ENCODE measurements at places on chromosomes 1 and 21.

GRCh38 chr21:16330908-16331268, 601.1 kb downstream of the USP25 start:
- no peak for DNase-seq

- DNase-seq, result no peak
Measured at GRCh38 chr1:228935198-228935663, 200.0 kb downstream of the RHOU start.

GRCh38 chr1:242139986-242140385, 141.1 kb upstream of the MAP1LC3C start:
- no peak for DNase-seq

- DNase-seq, result no peak
Measured at GRCh38 chr1:17460219-17460618, 20.7 kb upstream of the RCC2 start.

GRCh38 chr21:41931041-41931451, 22.8 kb downstream of the C2CD2 start:
- DNase-seq, result no peak

DNA sequence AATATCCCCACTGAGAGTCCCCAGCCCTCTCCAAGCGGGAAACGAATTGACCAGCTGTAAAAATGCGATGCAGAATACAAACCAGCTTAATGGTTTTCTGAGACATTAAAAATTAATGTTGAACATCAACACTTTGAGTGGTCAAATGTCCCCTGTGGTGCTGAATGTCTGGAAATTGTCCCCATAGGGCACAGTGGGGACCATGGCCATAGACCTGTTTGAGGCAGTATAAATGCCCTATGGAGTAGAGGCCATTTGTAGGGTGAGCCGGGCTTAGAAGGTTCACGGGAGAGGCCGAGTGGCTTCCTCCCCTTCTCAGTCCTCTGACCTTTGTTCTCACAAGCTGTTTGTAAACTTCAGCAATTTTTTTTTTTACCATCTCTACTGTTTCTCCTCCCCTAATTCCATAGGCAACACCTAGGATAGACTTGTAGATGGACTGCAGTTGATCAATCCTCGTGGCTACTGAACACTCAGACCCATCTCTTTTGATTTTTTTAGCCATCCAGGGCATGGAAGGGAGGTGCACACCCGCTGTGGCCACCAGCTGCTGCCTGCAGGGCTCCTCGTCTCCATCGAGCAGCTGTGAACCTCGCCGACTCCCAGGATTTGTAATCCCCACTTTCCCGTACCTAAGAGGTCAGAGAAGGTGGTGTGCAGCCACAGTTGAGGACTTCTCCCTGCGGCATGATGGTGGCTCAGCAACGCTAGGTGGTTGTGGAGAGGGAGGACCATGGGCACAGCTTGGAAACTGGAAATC, 41.0 kb downstream of the KAZN start:
- peak; percentile 66 for DNase-seq

GRCh38 chr1:48039088-48040054, 42.2 kb upstream of the TRABD2B start:
- DNase-seq, result no peak

DNA sequence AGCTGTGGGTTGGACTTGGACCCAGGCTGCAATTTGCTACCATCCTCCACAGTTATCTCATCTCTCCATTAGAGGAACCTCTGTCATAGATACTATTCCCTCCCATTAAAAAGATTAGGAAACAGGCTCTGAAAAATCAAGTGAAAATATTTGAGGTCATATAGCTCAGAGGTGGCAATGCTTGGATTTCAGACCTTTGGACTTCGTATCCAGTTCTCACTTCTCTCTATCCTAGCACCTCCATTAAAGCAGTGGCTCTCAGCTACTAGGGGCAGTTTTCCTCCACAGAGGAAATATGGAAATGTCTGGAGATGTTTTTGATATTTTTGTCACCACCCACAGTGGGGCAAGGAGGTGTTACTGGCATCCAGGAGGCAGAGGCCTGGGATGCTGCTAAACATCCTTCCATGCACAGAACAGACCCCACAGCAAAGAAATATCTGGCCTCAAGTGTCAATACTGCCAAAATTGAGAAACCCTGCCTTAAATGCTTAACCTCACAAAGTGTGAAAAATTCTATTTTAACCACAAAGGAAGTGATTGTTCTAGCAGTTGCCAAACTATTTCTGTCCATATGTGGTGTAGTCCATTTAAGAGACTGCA, 54.1 kb downstream of the C8A start:
- no peak for DNase-seq

DNA sequence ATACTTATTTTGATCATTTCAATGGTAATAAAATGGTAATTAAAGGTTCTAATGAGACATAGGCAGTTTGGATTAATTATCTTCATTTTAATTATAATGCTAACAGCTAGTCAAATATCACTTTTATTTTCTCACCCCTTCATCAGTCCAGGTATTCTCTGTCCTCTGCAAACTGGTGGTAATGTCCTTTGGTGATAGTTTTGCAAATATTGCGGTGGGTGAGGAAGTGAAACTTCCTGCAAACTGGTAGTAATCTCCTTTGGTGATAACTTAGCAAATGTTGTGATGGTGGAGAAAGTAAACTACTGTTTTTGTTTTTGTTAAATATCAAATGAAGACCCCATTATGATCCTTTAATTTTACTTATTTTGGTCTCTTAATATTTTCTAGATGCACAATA, 209.0 kb downstream of the AMY1C start:
- no peak for DNase-seq

GRCh38 chr1:16246961-16247360, 10.0 kb upstream of the CPLANE2 start:
- no peak for DNase-seq

DNA sequence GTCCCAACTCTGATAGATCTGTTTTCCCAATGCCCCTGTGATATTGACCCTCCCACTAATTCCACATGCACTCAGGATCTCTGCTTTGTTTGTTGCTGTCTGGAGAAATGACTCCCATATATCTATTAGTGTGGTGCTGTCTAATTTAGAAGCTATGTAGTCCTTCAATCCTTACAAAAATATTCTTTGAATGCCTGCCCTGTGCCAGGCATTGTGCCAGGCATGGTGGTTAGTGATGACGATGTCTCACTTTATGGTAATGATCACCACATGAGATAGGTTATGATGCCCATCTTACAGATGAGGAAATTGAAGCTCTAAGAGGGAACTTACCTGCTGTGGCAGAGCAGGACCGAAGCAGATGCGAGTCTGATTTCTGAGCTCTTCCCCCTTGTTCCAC, 12.9 kb downstream of the MYOG start:
- DNase-seq, result no peak

- no peak for DNase-seq
Measured at GRCh38 chr1:150299716-150300115, 6.1 kb downstream of the MRPS21 start.

DNA sequence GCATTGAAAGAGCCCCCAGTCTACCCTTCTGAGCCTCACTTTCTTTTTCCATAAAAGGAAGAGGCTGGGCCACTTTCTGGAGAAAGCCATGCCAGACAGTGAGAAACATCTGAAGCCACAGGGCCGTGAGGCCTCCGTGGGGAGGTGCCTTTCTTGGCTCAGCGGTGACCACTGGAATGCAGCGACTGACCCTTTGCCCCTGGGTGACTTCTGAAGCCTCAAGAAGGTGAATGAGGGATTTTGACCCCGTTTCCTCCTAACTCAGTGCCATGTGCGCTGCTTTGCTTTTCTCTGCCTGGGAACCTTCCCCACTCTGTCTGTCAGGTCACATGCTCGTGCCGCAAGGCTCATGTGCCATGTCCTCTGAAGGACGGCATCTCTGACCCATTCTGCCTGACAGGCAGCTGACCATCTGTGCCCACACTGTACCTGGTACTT, 44.7 kb upstream of the A3GALT2 start:
- no peak for DNase-seq

DNA sequence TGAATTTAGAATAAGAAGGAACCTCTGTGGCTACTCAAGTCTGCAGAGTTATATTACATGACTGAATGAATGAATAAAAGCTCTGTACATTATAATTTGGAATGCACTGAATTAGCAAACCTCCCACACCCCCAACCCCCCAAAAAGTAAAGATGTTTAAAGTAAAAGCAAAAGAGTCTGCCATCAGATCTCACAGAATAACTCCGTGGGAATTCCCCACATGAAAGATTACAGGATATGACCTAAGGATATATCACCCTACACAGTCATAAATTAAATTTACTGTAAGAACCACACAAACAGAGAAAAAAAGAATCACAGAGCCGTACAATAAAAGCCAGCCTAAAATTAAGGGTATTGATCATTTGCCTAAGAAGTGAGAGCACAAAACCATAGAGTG, 587.3 kb downstream of the PTPRC start:
- no peak for DNase-seq

- no peak for DNase-seq
Measured at GRCh38 chr1:235460770-235461169, 43.5 kb downstream of the B3GALNT2 start.

DNA sequence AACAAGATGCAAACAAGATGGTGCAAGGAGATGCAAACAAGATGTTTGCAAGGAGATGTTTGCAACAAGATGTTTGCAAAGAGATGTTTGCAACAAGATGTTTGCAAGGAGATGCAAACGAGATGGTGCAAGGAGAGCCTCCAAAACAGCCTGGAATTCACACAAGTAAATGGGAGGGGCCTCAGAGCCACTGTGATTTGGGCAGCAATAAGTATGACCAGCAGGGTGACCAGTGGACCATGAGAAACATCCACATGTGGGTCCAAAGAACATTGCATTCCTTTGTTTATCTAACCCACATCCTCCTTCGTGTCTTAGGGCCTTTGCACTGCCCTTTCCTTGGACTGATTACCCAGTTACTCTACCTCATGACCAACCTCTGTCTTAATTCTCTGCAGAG, 162.9 kb downstream of the PLPP3 start:
- no peak for DNase-seq

DNA sequence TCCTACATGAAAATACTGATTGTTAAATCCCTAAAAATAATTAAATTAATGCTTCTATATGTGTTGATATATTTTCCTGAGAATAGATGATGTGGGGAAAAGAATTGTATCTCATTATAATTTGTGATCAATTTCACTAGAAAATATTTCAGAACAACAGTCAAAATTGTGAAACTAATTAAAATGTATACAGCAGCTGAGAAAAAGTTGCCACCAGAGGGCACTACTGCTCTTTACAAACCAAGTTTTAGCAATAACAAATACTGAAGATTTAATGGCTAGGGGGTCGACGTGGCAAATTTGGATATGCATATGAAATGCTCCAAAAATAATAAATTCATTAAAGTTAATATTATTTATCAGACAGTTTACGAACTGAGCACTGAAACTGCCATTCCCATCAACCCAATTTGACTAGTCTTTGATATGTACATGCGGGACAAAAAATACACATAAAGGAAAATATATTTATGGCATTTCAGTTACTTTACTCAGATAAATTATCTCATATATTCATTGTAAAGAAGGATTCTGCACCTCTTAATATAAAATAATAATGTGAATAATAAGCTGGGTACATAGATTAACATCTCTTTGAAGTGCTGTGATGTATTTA, 96.3 kb upstream of the TMPRSS15 start:
- peak; percentile 14 for DNase-seq

DNA sequence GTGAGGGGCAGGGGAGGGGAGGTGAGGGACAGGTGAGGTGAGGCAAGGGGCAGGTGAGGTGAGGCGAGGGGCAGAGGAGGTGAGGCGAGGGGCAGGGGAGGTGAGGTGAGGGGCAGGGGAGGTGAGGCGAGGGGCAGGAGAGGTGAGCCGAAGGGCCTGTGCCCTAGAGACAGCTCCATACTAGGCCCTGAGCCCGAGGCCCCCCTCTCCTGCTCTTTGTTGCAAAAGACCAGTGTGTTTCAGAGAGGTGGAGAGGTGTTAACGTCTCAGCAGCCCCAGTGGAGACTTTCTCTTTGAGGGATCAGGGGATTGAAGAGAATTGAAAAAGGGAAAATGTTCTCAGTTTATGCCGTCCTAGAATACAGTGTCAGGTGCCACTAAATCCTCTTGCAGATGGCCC, 44.2 kb downstream of the EPHB2 start:
- DNase-seq, result no peak

GRCh38 chr1:184075055-184076029, 23.8 kb downstream of the TSEN15 start:
- DNase-seq, result peak; percentile 24

- DNase-seq, result peak; percentile 29
Measured at GRCh38 chr1:26696654-26697430, 1.0 kb downstream of the ARID1A start.

DNA sequence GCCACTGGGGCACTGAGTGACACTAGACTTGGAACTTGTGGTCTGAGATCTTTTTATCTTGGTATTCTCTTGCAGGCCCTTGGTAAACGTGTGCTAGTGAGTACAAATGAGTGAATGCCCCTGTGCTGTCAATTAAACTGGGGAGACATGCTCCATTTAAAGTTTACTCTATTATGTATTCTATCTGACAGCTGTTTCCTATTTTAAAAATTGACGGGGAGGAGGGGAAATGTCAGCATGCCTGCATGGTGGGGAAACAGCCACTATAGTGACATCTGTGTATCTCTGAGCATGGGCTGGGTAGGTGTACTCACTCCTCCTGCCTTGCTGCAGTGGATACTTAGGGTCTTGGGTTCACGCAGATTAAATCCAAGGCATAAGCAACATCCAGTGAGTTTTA, 59.0 kb upstream of the IKBKE start:
- no peak for DNase-seq

DNA sequence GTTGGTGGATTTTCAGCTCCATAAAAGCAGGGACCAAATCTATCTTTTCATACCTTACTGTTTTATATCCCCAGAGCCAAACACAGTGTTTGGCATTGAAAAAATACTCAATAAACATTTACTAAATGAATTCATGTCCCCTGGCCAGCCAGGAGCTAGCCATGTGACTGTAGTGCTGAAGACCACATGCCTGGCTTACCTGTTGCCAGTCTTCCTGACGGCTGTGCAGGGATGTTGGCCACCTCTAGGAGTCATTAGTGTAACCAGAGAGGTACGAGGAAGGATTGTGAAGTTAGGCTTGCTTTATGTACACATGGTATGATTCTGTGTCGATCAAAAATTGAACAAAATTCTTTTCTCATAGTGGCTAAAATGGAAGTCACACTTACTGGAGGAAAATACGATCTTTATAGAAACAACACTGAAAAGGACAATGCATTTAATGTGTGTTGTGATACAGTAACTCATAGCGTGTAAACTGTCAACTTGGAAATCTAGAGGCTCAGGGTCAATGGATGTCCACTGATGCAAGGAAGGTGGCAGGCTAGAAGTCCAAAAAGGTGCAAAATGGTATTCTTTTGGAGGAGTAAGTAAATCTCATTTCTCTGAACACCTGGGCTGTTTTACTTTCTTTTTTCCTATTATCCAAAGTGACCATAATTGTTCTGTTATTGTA, 60.9 kb downstream of the FGGY start:
- DNase-seq, result no peak

- DNase-seq, result no peak
Measured at GRCh38 chr1:228339766-228340685, 66.6 kb downstream of the TRIM11 start.

GRCh38 chr1:58905126-58905490, 121.3 kb upstream of the JUN start:
- DNase-seq, result no peak

- DNase-seq, result no peak
Measured at GRCh38 chr21:16040601-16041000, 310.8 kb downstream of the USP25 start.

- no peak for DNase-seq
Measured at GRCh38 chr1:225559326-225559725, 93.6 kb downstream of the ENAH start.

GRCh38 chr1:6330410-6330911, 63.1 kb downstream of the ACOT7 start:
- DNase-seq, result no peak

GRCh38 chr1:106798991-106799390, 257.5 kb upstream of the PRMT6 start:
- no peak for DNase-seq

- no peak for DNase-seq
Measured at GRCh38 chr21:45988366-45989347, 7.1 kb downstream of the COL6A1 start.

Measured in NCI-H146 (cell line).